ENCODE measurements at places on chromosomes 4 and X. TPM values are rescaled to one million over a fixed set of nuclear protein-coding genes. Genes with fewer than 3 reads are reported as not detected.

DNA sequence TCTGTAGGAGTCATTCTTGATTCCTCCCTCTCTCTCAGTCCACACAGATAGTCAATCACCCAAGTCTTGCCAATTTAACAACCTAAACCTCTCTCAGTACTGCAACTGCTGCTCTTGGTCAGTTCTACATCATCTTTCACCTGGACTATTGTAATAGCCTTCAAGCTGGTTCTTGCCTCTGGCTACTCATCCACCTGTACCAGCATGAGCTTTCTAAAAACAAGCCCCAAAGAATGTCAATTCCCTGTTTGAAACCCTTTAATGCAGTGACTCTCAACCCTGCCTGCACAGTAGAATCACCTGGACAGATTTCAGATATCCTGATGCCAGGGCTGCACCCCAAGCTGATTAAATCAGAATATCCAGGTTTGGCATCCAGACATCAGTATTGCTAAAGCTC is 48.3 kb downstream of the VGLL1 start:
- DNase-seq: no peak

GRCh38 chr4:165630671-165631070 is 242.4 kb upstream of the TLL1 start:
- DNase-seq: no peak

DNA sequence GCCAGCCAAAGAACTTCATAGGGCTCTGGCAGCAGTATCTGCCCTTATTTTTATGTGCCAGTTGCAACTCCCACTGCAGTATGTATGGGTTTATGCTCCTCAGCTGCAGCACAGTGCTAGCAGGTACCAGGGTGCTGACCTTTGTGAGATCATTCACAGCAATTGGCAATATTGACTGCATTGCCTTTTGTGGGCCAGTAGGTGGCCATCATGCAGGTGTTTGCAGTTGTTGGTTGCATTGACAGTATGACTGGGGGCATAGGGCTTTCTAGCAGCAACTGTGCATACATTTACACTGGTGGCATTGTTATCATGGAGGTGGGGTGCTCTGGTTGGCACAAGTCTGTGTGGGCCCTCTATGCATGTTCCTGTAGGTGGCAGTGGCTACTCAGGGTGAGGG is 42.5 kb downstream of the FAAH2 start:
- no peak for DNase-seq

Gene PLK4
- total RNA-seq: 13.8 TPM

Gene TCP11X2
- not detected for total RNA-seq

Gene MBNL3
- 3.0 TPM for total RNA-seq

All from M059J (cell line).